ENCODE measurements at places on chromosomes 6 and 20.

DNA sequence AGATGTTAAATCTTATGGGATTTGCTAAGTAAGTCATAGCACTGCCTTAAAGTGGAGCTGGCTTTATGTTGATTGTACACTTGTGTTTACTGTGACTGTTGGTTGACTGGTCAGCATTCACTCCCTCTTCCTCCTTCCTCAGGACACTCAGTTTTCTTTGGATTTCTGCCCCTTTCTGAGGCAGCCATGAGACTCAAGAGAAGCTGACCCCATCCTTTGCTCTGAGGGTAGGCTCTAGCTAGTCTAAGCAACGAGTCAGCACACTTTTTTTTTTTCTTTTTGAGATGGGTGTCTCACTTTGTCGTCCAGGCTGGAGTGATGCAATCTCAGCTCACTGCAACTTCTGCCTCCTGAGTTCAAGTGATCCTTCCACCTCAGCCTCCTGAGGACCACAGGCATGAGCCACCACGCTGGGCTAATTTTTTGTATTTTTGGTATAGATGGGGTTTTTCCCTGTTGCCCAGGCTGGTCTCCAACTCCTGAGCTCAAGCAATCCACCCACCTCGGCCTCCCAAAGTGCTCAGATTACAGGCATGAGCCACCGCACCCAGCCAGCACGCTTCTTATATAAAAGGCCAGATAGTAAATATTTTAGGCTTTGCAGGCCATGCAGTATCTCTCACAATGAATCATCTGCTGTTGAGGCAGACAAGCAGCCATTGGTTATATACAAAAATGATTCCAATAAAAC is 191.4 kb downstream of the NFATC2 start:
- DNase-seq: no peak

DNA sequence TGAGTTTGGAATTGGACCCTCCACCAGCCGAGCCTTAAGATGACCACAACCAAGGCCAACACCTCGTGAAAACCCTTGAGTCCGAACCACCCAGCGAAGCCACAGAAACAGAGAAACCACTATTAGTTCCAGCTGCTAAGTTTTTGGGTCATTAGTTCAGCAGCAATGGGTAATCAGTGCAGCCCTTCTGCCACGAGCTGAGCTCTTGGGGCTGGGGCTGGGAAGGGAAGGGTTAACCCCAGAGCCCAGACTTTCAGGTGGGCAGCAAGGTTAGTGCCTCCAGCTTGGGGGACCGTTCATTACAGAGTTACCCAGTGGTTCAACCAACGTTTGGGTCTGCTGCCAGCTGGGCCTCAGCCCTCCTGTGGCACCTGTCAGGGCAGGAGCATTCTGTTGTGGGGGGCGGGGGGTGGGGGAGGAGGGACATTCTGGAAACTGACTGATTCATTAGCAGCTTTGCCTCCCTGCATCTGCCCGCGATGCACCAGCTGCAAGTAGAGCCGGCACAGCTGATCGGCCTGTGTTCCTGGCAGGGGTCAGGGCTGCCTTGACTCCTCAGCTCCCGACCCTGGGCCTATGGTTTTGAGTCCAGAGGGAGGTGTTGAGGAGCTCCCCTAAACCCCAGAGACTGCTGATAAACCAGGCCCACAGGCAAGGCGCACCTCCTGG is 52.7 kb downstream of the TGM2 start:
- DNase-seq: no peak

DNA sequence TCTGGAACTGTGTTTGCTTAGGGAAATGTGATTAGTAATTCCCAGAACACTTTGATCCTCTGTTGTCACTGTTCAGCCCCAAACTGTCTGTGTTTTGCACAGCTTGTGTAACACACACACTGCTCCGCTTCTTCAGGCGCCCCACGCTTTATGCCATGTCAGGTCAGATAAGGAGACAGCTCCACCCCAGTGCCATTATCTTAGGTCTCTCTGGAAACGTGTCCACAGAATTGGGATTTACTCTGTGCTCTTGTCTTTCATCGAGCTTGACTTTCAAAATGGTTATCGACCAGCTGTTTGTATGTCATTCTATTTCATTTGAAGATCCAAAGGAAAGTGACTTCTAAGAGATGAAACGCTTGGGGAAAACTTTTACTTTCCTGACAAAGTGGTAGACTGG is 106.4 kb upstream of the SSTR4 start:
- no peak for DNase-seq

GRCh38 chr20:11431621-11432020 is 486.1 kb upstream of the BTBD3 start:
- DNase-seq: no peak

DNA sequence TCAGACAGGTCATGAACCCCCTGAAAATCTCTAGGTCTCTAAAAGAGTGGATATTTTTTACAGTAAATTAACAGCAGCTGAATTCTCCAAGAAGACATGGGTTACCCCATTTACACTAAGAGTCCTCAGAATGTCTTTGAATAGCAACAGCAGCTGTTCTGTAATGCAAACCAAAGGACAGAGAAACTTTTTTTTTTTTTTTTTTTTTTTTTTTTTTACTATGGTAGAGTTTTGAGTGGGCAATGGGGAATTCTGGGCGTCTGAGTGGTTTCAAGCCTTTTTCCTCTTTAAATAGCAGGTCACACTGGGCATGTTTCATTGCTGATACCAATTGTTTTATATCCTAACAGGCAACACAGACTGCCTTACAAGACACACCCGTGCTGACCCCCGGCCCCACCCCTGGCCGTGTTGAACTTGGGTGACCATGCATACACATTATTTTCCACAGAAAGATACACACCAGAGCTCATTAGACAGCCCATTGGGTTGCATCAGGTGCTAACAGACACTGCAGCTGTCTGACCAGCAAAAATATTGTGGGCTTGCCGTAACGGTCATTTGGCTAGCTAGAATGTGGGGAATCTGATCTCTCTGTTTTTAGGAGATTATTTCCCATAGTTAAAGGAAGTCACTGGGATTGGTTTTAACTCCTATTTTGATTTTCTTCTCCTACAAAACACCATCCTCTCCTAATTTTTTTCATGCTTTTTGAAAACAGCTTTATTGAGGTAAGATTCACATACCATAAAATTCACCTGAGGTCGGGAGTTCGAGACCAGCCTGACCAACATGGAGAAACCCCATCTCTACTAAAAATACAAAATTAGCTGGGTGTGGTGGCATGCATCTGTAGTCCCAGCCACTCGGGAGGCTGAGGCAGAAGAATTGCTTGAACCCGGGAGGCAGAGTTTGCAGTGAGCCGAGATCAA is 26.7 kb upstream of the IRF4 start:
- no peak for DNase-seq

- no peak for DNase-seq
These were observed 96.7 kb downstream of the KLHL32 start for GRCh38 chr6:97021194-97021593.

DNA sequence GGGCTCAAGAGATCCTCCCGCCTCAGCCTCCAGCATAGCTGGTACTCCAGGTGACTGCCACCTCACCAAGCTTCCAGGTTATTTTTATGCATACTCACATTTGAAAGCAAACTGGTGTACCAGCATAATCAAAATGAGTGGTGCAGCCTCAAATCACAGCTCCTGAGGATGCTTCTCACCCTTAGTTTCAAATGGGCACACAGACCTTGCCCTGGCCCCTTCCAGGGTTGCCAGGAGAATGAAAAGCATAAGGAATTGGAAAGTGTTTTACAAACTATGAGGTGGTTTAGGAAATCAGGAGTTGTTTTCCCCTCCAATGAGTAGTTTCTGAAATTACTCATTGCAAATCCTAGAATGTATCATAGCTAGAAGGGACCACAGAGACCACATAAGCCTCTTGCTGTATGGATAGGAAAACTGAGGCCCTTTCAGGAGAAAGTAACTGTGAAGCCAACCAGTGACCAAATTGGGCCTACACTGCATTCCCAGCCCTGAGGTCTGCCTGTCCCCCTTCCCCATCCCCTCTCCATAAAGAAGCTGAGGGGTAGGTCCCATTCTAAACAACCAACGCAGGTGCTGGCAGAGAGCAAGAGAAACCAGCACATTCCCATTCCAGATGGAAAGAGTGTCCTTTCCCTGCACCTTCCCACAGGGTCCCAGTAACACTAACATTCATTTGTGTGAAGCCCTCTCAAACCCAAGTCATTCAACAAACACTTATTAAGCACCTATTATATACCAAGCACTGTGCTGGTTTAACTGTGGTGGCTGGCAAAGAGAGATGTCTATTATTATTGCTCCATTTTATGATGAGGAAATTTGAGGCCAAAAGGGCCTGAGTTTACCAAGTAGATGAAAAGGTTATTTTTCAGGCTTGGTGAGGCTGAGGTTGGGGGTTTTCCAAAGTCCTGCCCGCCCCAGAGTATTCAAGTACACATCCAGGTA is 2.1 kb upstream of the E2F1 start:
- no peak for DNase-seq

DNA sequence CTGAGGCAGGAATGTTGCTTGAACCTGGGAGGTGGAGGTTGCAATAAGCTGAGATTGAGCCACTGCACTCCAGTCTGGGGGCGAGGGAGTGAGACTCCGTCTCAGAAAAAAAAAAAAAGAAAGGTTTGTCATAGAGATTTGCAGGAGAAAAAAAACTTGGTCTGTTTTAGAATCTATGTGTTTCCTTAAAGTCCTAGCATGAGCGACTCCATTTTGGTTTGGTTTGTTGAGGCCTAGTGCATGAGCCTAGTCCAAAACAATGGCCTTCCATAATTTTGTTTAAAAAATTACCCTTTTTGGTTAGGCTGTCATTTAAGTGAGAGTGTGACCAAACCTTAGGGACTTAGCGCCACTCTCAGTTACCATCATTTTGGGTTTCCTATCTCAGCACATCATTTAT is 8.2 kb upstream of the GNMT start:
- DNase-seq: no peak

GRCh38 chr6:84222426-84222825 is 5.0 kb downstream of the CEP162 start:
- no peak for DNase-seq

DNA sequence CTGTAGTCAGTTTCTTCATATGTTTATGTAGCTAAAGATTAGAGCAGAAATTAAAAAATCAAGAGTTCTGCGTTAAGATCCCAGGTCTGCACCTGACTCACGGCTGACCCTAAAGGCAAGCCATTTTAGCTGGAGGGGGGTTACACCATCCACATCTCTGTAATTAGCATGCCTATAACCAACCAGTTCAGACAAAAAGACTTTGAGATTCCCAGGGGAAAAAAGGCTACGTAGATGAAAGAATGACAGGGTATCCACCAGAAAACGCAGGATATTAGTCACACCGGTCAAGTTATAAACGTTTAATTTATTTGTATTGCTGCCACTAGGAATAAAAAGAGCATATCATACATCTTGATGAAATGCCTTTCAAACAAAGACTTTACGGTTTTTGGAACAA is 299.1 kb downstream of the FOXC1 start:
- DNase-seq: no peak

- no peak for DNase-seq
These were observed 84.6 kb upstream of the JAG1 start for GRCh38 chr20:10758446-10758845.

DNA sequence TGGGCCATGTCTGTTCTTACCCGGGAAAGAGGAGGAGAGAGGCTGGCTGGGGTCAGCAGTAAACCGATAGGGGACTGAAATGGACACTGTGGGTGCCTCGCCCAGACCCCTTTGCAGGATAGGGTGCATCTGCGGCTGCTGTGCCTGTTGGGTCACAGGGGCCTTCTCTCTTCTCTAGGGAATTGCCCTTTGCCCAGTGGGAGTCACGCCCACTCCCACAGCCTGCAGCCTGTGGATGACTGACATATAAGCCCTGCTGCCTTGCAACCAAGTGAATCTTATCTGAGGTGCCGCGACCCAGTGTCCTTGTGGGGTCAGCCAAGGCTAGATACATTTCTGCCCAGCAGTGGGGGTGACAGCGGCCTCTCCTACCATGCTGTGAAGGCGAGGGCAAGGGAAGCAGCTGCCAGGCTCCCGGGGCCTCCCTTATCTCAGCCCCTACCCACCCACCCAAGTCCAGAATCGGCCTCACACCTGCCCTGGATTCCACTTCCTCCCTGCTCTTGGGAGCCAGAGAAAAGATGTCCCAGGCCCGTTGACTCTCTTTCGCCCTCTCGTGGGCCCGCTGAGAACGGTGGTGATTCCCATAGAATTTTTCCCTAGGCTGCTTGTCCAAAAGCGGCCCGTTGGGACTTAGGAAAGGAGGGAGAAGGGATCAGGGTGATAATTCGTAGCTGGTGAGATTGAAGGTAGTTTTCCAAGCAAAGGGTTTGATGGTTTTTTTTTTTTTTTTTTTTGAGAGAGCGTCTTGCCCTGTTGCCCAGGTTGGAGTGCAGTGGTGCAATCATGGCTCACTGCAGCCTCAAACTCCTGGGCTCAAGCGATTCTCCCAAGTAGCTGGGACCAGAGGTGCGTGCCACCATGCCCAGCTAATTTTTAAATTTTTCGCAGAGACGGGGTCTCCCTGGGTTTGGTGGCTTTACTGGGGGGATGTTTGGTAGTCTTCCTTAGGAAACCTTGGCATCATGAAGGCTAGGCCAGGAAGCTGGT is 76.4 kb upstream of the RNF24 start:
- peak; percentile 36 for DNase-seq

DNA sequence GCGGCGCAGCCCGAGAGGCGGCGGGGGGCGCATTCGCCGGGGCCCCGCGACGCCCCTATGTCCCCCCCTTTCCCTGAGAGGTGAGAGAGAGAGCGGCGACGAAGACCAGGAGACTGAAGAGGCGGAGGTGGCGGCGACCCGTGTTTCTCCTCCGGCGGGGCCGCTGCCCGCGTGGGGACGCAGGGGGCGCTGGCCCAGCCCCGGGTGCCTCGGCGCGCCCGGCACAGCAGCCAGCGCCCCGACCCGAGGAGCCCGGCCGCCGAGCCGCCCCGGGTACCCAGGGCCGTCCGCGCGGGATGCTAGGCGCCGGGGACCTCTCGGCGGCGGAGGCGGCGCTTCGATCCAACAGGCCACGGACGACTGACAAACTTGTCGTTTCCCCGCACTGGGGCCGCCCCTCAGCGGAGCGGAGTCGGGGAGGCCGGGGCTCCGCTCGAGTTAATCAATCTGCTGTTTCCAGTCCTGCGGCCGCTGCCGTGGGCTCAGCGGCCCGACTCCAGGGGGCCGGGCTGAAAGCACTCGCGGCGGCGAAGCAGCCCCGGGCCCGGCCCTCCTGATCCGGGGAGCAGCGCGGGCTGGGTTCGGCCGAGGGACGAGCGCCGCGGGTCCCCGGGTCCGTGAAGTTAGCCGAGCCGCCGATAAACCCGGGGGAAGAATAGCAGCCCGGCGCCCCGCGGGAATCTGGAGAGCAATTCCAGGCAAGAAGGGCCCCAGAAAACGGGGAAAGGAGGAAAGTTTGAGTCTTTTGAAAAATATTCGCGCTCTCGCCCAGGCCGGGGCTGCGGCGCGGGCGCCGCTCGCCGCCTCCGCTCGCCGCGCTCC is 631 bp downstream of the MDGA1 start:
- DNase-seq: peak; percentile 32

DNA sequence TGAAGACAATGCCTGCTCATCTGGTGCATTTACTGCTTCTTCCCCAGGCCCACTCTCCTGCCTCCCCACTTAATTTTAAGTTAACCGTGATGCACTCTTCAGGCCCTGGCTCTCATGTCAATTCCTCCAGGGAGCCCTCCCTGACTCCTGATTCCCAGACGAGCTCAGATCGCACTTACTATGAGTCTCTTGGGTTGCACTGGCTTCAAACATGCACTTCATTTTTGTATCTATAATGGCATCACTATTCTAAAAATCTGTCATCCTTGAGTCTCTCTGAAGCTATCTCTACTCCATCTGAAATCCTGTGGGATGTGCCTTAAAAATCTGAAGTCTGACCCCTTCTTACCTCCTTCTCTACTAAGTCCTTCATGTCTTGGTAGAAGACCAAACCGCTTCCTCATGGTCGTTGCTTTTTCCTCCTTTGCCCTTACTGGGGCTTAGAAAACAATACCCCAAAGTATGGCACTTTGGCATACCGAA is 24.7 kb downstream of the COX4I2 start:
- no peak for DNase-seq
